ENCODE measurements at places on chromosomes 1 and 21.
A peak's percentile ranks its signal among the peaks of the same experiment; 100 is the strongest.

DNA sequence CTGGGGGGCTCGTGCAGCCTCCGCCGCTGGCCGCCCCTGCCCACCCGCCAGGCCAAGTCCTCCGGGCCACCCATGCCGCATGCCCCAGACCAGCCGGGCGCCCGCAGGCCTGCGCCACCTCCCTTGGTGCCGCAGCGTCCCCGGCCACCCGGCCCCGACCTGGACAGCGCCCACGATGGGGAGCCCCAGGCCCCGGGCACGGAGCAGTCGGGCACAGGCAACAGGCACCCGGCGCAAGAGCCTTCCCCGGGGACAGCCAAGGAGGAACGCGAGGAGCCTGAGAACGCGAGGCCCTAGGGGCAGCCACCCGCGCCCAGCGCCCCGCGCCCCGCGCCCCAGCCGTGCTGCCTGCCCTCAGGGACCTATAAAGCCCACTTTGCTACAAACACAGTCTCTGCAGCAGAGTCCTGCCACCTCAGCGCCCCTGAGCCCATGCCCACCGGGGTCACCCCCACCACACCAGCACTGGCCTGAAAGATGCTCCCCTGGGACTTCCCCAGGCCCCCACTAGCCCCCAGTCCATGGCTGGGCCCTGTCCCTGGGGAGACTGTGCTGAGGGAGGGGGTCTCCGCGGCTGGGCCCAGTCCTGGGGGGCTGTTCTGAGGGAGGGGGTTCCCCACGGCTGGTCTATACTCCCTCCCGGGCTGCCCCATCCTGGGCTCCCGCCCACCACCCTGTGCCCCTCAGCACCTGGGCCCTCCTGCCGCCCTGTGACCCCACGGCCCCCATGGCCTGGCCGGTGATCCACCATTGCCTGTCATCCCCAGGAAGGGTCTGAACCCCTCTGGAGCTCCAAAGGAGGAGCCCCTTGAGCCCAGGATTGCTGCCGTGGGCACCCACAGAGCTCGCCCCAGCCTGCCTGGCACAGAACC lies 8.6 kb downstream of the TNFRSF18 start:
- DNase-seq: no peak

- DNase-seq: no peak
Observed at GRCh38 chr1:208528578-208529240, 284.5 kb upstream of the PLXNA2 start.

- no peak for DNase-seq
Observed at GRCh38 chr1:87305762-87306161, 22.9 kb upstream of the LMO4 start.

DNA sequence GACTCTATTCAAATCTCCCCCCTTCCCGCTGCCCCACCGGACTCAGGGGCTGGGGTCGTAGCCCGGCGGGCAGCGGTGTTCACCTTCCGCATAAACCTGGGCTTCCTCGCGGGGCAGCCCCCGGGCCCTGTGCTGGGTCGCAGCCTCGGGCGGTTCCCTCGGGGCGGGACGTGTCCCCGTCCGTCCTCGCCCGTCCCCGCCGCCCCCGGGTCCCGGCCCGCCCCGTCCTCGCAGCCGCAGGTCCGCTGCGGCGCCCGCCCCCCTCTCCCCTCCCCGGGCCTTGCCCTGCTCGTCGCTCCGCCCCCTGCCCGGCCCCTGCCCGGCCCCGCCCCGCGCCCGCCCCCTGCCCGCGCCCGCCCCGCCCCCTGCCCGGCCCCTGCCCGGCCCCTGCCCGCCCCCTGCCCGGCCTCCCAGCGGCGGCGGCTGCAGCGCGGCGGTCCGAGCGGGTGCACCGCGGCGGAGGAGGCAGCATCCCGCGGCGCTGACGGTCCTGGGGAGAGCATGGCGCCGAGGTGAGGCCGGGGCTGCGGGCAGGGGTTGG lies at the start of gene COL18A1:
TSS of gene COL18A1 (plus strand) at position 436 of the 541 bp plus-strand sequence. CDS start at position 502, 66 bp downstream.
- DNase-seq: peak; percentile 54

- no peak for DNase-seq
Observed at GRCh38 chr21:25961042-25961441, 209.5 kb downstream of the APP start.

- DNase-seq: no peak
Observed at GRCh38 chr1:8649027-8649426, 168.4 kb downstream of the RERE start.

DNA sequence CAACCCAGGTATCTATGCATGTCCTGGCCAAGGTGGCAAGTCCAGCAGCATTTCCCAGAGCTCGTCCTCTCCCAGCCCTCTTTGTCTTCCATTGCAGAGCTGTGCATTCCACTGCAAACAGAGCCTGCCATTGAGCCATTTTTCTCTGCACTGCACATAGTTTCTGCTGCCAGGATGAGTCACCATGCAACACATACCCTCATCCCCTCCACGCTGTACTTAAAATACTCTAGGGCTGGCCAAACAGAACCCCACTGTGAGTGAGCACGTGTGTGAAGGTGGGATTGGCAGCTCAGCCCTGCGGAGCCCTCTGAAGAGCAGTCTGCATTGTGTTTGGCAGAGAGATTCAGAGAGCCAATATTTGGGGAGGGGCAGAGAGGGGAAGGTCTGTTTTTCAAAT lies 3.9 kb upstream of the ATP1B1 start:
- DNase-seq: no peak

DNA sequence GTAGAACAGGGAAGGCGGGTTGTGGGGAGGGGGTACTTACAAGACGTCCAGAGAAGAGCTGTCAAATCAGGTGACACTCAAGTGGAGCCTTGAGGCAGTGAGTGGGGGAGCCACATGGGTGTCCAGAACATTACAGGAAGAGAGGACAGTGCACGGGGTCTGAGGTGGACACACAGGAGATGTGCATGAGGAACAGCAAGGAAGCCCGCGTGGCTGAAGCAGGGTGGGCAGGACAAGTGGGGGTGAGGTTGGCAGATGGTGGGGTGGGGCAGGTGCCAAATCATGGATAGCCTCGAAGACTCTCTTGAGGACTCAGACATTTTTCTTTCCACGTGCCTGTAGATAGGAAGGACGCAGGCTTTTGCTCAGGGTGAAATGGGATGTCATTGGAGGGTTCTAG lies 921 bp downstream of the SMPDL3B start:
- no peak for DNase-seq

DNA sequence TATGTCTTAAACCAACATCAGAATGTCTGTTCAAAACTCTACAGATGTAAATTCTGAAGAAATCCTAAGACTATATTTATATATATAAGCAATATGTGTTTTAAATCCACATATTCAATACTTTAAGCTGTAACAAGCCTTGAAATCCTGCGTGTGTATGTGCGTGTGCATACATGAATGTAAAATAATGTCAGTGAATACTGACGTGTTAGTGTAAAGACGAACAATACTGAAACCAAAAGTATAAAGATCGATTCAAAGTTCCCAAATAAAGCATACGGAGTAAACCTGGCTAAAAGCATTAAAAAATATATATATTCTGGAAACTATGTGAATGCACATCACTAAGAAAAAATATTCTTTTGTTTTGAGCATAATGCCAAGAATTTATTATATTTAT lies 668.6 kb upstream of the NCAM2 start:
- DNase-seq: no peak

DNA sequence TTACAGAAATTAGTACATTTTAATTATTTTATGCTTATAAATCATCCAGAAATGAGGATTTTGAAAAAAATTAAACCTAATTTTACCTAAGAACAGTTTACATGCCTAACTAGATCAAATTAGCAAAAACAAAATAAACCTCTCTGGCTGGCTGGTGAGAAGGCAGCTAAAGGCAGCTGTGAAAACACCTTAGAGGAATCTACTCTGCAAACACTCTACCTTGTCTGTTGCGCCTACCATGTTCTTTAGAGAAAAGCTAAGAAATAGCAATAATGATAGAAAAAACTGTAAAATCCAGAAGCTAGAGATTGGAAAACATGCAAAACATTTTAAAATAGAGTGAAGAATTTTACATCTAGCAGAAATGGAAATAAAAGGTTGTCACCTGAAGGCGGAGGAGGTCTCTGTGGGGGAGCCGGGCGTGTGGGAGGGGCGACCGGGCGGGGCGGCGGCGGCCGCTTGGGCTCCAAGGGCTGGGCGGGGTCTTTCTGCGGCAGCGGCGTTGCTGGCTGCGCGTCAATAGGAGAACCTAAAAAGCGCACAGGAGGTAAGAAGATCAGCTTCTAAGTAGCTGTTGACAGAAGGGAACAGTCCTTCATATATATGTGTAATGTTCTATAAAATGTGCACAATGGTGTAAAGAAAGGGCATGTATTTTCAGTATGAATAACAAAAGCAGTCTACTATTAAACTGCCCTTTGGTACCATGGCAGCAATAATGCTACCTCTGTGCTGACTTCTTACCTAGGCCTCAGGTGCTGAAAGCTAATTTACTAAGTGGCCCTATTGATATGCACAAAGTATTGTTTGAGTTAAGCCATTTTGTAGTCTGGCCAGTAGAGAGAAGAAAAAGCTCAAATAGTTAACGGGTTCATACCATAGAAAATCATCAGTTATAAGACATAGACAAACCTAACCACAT lies 33.3 kb upstream of the CFAP298 start:
- DNase-seq: no peak

GRCh38 chr1:41500378-41500777 lies 15.9 kb upstream of the EDN2 start:
- no peak for DNase-seq

DNA sequence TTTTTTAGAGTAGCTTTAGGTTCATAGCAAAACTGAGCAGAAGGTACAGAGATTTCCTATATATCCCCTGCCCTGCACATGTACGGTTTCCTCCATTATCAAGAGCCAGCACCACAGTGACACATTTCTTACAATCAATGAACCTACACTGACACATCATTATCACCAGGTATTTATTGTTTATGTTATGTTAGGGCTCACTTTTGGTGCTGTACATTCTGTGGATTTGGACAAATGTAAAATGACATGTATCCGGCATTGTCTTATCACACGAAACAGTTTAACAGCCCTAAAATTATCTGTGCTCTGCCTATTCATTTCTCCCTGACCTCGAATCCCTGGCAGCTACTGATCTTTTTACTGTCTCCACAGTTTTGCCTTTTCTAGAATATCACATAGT lies 93.7 kb upstream of the DPH5 start:
- no peak for DNase-seq

DNA sequence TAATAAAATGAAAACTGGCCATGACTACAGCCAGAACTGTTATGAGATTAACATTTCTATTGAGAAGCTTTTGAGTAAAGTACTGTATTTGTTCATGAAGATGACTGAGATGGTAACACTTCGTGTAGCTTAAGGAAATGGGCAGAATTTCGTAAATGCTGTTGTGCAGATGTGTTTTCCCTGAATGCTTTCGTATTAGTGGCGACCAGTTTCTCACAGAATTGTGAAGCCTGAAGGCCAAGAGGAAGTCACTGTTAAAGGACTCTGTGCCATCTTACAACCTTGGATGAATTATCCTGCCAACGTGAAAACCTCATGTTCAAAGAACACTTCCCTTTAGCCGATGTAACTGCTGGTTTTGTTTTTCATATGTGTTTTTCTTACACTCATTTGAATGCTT lies 164.0 kb downstream of the NEK7 start:
- no peak for DNase-seq

DNA sequence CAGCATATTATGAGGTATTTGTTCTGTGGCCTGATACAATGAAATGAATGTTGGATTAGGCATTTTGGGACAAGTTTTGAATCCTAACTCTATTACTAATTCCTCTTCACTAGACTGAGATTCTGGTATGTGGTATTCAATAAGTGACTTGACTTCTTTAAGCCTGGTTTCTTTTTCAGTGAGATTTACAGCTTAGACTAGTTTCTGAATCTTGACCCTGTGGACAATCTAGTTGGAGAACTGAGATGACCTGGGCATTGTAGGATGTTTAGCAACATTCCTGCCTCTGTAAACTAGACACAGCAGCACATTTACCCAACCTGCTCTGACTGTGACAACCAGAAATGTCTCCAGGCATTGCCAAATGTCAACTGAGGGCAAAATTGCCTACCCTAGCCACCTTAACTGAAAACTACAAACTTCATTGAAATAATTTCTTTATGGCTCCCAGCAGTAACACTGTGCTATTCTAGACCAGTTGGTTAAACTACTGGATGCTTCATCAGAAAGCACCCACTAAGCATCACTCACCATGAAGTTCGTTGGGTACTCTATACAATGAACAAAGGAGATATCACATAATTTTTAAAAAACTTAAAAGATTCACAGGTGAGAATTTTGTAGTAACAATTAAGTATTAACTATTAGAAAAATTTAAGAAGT lies 16.8 kb downstream of the PTPRC start:
- peak; percentile 37 for DNase-seq
